LoVo (cell line): ENCODE measurements at places on chromosomes 3 and 15.
A peak's percentile ranks its signal among the peaks of the same experiment; 100 is the strongest.

- no peak for DNase-seq
Observed at GRCh38 chr3:27623085-27623753, 98.9 kb downstream of the EOMES start.

DNA sequence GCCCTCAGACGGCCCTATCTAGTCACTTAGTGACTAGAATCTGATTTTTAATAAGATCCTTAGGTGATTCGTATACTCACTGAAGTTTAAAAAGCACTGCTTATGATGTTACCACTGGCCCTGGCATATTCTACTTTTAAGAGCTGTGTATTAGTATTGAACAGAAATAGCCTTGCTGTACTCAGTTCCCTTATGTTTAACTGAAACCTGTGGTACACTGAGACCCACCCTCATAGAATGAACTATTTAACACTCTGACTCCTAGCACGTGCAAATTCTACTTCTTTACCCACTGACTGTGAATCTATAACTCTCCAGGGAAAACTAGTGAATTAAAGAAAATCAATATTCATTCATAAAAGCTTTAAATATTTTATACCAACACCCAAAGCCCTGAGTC lies 108.9 kb downstream of the CCNL1 start:
- no peak for DNase-seq

DNA sequence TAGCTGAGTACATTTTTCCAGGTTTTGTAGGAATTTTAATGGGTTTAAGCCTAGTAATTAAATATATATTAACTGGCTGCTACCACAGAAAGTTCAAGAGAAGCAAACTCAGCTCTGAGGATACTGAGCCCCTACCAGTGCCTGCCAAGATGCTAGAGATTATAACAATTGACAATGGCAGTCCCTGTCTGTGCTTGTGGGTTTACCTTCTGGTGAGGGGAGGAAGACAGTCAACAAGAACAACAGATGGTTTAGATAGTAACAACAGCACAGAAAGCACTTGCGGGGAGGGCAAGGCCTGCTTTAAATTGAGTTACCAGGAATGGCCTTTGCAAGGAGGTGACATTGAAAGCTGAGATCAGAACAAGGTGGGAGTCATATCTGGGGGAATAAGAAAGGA lies 56.6 kb upstream of the ARHGEF3 start:
- no peak for DNase-seq

- peak; percentile 96 for DNase-seq
Observed at GRCh38 chr15:78212546-78213424, 21.6 kb downstream of the ACSBG1 start.

DNA sequence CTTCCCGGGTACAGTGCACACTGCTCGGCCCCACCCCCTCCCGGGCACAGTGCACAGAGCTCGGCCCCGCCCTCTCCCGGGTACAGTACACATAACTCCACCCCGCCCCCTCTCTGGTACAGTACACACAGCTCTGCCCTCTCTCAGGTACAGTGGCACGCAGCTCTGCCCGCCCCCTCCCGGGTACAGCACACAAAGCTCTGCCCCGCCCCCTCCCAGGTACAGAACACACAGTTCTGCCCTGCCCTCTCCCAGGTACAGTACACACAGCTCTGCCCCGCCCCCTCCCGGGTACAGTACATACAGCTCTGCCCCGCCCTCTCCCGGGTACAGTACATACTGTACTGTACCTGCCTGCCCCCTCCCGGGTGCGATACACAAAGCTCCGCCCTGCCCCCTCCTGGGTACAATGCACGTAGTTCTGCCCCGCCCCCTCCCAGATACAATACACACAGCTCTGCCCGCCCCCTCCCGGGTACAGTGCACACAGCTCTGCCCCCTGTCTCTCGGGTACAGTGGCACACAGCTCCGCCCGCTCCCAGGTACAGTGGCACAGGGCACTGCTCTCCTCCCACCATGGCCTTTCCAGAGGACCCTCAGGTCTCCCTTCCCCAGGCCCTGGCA lies 16.4 kb upstream of the PRR20G start:
- DNase-seq, result peak; percentile 66
